ENCODE measurements at places on chromosomes 7 and 10. TPM values are rescaled to one million over a fixed set of nuclear protein-coding genes. Genes with fewer than 3 reads are reported as not detected.

DNA sequence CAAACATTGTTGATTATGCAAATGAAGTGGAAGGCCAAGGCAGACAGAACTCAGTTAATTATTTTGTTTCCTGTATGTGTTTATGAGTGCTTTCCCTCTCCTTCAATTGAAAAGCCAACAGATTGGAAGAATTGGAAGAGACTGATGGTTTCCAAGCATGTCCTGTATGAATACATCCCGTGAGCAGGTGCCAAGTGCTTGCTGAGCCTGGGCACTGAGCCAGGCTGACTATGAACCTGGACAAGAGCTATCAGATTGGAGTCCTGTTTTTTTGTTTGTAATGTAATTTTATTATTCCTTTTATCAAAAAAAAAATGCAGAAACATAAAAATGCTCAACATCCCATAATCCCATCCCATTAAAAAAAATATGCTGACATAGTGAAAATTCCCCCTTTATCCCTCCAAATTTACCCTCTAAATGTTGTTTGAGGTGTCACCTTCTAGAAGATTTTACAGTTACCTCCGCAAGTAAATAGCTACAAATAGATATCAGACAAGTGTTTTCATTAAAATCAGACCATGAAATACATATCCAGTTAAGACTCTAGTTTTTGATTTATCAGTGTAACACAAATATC lies 449.5 kb downstream of the GRID1 start:
- no peak overlapping the region for H3K4me3 ChIP-seq
- no peaks in the 10 kb centered on the region for H3K36me3 ChIP-seq
- DNase-seq = no peak
- no peaks in the 10 kb centered on the region for H3K4me1 ChIP-seq
- H3K27ac ChIP-seq = no peak overlapping the region

- DNase-seq = no peak
- H3K36me3 ChIP-seq = no peaks in the 10 kb centered on the region
- H3K27me3 ChIP-seq = no peaks in the 10 kb centered on the region
These were observed 37.8 kb upstream of the LRRC17 start for GRCh38 chr7:102874966-102875365.

DNA sequence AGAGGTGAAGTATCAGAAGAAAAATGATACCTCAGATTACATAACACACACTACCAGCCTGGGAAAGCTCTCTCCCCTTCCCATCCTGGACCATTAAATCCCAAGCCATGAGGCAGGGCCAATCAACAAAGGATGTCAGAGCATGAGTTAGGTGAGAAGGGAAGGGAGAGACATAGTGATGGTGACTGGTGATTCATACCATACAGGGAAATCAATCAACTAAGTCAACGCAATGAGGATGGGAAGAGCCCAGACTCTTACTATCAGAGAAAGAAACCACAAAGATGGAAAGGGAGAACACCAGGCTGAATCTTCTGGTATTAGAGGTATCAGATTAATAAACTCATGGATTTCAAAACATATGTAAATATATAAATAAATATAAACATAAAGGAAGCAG lies 185.4 kb downstream of the KMT2E start:
- no peaks in the 10 kb centered on the region for H3K27me3 ChIP-seq
- no peaks in the 10 kb centered on the region for H3K4me1 ChIP-seq
- DNase-seq = no peak
- H3K4me3 ChIP-seq = no peak overlapping the region
- no peak overlapping the region for H3K27ac ChIP-seq

The PRRT4 gene
- total RNA-seq = 0.49 TPM
